ENCODE measurements at places on chromosomes 7 and 10.

DNA sequence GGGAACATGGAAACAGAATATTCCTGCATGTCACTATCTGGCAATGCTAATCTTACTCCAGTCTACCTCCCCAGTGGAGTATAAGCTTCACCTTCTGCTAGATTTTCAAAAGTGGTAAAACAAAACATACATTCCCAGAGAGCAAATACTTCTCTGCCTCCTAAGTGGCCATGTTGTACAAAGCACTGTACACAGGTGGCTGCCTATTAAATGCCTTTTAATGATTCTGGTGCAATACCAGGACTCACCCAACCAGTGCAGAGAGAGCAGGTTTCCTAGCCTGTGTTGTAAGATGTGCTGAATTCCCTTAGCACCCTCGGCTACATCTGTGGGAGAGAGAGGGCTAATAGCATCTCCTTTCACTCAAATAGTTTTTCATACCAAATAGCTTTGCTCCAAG, 684.3 kb upstream of the NRP1 start:
- DNase-seq, result no peak

DNA sequence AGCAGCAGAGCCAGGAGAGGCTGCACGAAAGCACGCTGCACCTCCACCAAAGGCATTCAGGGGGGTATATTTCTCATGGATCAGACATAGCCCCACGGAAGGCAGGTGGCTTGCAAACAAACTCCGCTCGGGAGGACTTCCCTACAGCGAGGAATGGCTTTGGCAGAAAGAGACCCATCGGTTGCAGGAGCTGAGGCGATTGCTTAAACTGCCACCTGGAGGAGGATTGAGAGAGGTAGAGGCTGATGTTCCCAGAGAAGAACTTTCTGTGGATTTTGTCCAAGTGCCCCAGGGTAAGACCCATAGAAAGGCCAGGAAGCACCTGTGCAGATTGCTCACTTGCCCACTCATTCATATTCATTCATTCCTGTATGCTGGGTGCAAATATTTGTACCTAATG, 89.1 kb downstream of the NEUROD6 start:
- no peak for DNase-seq

DNA sequence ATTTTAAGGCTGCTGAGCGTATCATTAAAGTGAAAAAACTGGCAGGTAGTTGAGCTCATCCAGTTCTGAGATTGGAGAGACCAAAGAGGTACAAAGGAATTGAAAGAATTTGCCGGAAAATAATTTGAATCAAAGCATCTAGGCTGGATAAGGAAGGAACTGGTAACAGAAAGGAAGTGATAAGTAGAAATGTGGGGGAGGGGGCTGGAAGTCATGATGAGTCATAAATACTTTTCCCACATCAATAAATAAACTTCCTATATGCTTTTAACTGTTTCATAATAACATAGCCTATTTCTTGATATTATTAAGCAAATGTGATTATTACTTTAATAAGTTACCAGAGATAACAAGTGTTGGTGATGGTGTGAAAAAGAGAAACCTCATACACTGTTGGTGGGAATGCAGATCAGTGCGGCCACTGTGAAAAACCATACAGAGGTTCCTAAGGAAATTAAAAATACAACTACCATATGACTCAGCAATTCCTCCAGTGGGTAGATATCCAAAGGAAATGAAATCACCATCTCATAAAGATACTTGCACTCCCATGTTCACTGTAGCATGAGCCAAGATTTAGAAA, 27.0 kb downstream of the ZNF438 start:
- peak; percentile 32 for DNase-seq

DNA sequence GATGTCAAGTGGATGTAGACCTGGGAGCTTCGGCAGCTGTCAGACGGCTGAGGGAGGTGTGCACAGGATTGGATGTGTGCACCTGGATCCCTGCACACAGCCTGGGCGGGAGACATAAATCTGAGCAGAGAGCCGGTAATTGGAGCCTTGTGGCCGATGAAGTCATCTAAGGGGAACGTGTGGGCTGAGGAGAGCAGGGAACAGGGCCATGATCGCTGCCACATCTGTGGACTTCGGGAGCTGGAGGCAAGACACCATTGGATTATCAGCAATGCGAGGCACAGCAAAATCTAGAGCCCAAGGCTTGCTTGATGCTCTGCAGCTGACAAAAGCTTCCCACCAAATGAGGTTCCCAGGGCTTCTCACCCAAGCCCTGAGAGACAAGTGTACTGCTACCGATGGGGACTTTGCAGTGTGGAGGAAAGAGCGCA, 147.7 kb downstream of the PTPN20 start:
- DNase-seq, result no peak

GRCh38 chr10:80528185-80528700, 9.5 kb upstream of the SH2D4B start:
- DNase-seq, result no peak

DNA sequence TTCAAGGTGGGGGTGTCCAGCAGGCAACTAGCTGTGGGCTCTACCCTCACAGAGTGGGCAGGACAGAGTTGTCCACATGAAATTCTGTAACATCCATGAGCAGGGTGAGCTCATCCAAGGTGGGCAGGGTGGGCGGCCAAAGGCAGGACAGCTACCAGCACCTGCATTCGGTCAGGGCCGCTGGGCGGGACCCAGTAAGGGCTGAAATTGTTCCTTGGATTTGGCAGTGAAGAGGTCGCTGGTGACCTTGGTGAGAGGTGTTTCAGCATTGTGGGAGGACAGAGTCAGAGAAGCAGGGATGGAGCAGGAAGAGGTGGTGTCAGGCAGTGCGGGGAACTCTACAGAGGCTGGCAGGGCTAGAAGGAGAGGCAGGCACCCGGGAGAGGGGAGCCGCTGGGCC, 23.9 kb downstream of the ADCYAP1R1 start:
- no peak for DNase-seq

DNA sequence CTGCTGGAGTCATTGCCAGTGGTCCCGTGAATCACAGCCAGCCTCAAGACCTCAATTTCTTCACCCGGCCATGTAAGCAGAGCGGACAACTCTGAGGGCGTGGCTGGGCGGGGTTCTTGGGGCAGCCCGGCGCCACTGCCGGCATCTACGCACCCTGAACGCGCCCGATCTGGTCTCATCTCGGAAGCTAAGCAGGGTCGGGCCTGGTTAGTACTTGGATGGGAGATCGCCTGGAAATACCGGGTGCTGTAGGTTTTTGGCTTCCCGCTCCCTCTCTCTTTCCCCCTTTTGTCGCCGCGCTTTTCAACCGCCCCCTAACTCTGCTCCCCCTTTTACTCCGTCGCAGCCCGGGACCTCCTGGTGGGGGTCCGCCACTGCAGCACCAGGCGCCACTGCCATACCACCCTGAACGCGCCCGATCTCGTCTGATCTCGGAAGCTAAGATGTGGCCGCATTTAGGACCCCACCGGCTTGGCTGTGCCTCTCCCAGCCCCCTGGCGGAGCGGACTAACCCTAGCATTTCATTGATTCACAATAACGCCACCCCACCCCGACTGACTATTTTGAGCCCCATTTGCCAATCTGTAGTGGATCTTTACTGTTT, 25.3 kb downstream of the GARIN1A start:
- DNase-seq, result peak; percentile 21

GRCh38 chr7:22252016-22252415, 104.9 kb downstream of the RAPGEF5 start:
- no peak for DNase-seq

- no peak for DNase-seq
Measured at GRCh38 chr7:144048648-144049047, at the start of gene OR2A5. Gene OR2A5, plus strand, starts transcription at chr7:144048948. Its CDS starts 1,454 bp downstream, at chr7:144050402.

DNA sequence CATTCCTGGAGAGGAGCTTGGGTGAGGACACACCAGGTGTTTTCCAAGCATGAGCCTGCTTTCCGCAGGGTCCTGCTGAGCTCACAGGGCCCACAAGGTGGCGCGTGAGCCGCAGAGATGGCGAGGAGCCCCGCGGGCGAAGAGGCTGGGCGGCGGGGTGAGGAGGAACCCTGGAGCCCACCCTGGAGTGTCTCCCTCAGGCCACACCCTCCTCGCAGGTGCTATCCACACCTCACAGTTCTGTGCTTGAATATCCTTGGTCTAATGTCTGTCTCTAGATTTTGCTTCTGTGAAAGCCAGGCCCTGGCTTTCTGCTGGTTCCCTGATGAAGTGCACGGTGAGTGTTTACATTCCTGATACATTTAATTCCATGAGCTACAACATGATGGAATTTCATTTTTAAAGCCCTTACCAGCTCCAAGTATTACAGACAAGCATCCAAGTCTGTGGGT, 433.6 kb downstream of the ACTR3B start:
- DNase-seq, result no peak

DNA sequence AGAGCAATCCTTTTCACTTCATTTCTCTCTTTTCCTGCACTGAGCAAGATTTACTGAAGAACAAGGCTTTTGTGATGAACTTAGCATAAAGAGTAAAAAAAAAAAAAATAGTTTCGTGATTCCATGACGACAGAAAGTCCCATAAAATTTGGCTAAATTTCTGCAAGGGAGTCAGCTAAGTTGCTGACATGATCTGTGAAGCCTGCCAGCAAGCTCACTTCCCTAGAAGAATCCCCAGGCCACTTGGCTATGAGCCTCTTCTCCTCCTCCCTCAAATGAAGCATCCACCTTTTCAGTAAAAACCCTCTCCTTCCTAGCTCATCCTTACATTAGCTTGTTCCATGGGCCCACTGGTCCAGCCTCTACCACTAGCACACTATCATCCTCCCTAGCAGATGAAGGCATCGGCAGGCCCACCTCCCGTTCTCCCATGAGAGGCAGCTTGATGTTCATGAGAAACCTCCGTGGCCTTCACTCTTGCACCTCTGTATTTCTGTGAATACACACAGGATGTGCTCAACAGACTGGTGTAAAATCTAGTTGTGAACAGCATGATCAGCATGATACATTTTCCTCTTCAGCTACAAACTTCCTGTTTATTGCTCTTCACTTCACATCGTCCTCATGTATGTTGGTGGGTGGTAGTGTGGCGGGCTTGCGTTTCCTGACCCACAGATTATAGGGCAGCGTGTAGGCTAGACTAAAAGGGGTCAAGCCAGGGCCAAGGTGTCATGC, 30.9 kb downstream of the GIMAP8 start:
- DNase-seq, result no peak

GRCh38 chr7:144404946-144405345, 1.5 kb upstream of the NOBOX start:
- DNase-seq, result no peak

DNA sequence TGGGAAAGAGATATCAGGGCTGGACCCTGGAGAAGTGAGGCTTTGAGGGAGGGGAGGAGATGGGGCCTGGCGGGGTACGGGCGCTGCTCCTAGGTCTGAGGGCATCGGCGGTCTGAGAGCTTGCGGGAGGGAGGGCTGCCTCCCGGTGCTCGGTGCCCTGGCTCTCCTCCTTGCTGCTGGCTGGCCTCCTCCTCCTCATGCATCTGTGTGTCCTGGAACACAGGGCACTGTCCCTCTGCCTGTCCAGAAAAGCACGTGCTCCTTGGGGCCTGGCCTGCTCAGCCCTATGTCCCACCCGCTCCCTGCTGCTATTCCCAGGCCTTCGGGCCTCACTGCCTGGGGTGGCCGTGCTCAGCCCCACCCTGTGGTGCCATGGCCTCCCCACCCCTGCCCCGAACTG, 166.9 kb downstream of the RNF216 start:
- DNase-seq, result no peak

DNA sequence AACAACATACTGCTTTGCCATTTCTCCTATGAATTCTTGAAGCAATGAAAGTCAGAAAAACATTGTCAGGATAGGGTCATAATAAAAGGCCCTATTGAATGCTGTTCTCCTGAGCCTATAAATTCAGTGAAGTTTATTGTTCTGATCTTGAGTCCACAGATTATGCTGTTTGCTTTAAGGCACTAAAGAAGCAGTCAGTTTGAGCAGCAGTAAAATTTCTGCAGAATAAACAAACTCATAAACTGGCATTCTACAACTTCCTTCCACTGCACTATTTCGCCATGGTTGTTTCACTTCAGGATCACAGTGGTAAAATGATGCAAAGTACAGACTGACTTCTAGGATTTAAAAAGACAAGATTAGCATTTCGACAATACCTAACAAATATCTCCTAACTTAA, 503.2 kb downstream of the SH2D4B start:
- DNase-seq, result no peak

- DNase-seq, result no peak
Measured at GRCh38 chr10:24857031-24857725, 95.2 kb downstream of the PRTFDC1 start.

GRCh38 chr7:14720785-14721184, 181.8 kb downstream of the DGKB start:
- no peak for DNase-seq

- no peak for DNase-seq
Measured at GRCh38 chr10:45561952-45562351, 110.6 kb downstream of the ZFAND4 start.

DNA sequence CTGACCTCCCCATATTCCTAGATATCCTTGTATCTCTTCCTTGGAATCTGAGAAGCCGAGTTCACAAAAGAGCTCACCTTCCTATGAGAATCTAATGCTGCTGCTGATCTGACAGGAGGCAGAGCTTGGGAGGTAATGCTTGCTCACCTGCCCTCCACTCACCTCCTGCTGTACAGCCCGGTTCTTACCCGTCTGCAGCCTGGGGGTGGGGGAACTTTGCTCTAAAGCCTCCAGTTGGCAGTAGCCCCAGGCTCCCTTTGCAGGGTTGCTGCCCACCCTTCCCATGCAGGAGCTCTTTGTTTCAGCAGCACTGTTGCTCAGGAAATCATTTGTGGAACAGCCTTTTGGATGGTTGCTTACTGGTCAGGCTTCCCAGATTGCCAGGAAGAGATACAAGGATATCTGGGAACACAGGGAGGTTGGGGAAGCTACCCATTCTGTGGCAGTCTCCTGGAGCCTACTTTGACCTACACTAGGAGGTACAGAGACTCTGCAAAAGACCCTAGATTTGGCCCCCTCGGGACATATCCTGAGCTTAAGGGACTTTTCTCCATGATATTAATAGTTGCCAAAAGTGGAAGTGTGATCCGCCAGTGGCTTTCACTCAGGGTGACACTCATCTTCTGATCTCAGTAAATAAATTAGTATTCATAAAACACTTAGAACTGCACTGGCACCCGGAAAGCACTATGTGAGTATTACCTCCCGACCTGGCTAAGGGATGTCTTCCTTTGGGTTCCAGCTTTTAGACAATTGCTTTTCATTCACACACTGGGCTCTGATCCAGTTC, 363.7 kb upstream of the PODXL start:
- DNase-seq, result no peak

DNA sequence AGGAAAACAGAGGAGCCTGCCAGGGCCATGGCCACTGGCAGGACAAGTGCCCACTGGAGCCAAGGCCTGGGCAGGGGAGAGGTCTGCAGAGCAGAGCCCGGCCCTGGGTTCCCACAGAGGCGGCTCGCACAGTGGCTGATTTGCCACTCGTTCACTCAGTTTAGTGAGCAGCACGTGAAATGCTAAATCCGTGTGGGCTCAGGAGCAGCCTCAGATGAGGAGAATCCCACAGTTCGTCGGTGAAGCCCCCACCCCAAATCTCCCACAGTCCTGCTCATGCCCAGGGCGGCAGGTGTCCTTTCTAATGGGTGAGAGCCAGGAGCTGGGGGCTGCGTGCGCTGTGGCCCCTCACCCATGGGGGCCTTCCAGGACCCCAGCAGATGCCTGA, 107.7 kb upstream of the FAM20C start:
- DNase-seq, result no peak
